ENCODE measurements at places on chromosomes 4 and X. TPM values are rescaled to one million over a fixed set of nuclear protein-coding genes. Genes with fewer than 3 reads are reported as not detected.

GRCh38 chr4:78642934-78643333 is 91.4 kb downstream of the ANXA3 start:
- DNase-seq = no peak

GRCh38 chrX:100274916-100275315 is 135.2 kb downstream of the PCDH19 start:
- no peak for DNase-seq

DNA sequence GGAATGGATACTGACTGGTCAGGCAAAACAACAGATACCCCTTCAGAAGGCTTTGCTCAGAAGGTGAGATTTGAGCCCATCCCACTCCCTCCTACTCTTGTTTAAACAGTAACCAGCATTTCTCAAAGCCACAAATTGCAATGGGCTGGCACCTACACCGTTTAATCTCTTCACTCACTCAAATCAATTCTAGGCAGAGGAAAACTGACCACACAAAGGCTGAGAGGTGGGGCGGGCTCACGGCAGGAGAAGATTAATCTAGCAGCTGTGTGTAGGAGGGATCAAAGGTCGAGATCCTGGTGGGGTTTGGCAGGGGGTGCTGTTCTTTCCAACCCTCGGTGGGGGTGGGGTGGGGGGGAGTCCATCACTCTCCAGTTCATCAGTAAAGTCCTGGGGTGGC is 622.4 kb downstream of the BCOR start:
- no peak for DNase-seq

DNA sequence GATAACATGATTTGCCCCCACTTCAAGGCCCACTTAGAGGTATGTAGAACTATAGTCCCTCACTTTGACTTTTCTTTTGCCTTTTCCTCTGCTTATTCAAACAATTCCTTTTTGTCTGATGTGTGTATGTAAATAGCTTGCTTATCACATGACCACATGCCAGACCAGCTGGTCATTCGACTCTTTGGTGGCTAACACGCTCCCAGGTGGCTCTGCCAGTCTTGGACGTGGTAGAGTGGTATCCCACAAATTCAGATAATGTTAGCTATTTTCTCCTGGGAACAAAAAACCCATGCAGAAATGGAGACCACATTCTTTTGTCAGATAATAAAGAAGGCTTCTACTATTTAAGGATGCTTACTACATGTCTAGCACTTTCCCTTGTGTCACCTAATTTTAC is 47.9 kb downstream of the ARHGAP24 start:
- no peak for DNase-seq

DNA sequence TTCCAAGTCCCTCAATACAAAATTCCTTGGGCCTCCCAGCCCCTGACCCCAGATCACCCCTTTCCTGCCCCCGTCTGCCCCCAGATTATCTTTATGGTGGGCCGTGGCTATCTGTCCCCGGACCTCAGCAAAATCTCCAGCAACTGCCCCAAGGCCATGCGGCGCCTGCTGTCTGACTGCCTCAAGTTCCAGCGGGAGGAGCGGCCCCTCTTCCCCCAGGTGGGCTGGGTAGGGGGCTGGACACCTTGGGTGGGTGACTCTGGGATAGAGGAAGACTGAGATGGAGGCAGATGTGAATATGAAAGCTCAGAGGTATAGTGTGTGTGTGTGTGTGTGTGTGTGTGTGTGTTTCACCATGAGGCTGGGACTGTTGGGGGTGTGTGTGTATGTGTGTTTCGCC is 9.8 kb downstream of the ARAF start:
- no peak for DNase-seq

Gene FAM184B
- not detected for total RNA-seq

Gene TMSB4X
- 1,007 TPM for total RNA-seq

Measured in Caco-2 (cell line).